ENCODE measurements at places on chromosomes 2 and 18.
A peak's percentile ranks its signal among the peaks of the same experiment; 100 is the strongest.

DNA sequence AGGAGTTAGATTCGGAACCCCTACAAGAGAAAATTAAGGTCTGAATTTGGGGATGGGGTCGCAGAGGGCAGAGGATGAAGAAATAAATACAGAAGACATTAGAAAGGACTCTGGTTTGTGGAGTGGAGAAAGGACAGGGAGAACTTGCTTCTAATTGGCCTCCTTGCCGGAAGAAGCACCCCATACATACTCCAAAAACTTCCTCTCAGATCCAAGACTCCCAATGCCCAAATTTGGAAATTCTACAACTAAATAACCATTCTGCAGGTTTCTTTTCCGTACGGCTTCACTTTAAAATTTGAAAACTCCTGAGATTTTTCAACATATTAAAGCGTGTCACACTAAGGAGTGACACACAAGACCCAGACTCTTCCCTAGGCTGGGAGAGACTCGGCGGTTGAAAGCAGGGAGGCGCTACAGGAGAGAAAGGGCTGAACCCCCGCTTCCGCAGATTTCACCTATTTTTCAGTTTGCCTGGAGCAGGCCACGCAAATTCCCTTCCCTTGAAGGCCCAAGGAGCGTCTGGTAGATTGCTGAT, 478 bp downstream of the CLHC1 start:
- peak; percentile 34 for DNase-seq

DNA sequence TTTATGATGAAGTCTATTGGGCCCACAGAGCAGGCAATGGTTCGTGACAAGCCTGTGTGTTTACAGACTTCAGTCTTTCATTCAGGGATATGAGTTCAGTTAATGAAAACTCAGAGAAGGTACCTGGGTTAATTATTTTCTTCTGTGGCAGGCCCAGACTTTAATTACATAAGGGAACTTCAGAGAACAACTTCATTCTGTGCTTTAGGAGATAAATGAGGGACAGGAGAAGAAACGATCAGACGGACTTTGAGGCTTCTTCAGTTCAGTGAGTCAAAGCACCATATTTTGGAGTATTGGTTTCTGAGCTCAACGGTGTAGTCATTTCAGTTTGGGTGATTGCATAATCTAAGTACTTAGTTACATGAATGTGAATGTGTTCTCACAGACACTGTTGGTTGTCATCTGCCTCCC, 203.0 kb upstream of the KCNJ3 start:
- no peak for DNase-seq

GRCh38 chr2:10237392-10238321, 65.0 kb upstream of the HPCAL1 start:
- DNase-seq = no peak

- no peak for DNase-seq
Measured at GRCh38 chr2:240559286-240559685, 871 bp upstream of the DUSP28 start.

DNA sequence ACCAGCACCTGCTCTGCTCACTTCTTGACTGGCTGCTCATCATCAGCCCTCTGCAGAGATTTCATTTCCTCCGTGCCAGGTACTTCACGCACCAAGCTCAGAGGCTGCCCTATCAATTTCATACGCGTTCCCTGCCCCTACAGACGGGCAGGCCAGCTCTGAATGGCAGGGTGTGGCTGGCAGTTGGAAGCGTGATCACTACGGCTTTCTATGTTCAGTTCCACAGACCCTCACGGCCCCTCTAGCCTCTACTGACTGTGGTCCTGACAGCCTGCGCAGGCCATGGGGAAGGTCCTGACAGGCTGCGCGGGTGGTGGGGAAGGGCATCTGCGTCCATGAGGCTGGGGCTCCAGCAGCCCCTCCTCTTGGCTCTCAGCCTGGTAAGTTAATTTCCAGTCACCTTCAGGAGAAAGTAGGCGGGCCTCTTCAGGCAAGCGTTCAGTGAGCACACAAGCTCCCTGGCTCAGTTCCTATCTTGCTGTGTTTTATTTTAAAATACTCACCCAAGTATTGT, 154.8 kb downstream of the ZNF236 start:
- no peak for DNase-seq

- no peak for DNase-seq
Measured at GRCh38 chr2:178251151-178251955, 57.0 kb downstream of the OSBPL6 start.

DNA sequence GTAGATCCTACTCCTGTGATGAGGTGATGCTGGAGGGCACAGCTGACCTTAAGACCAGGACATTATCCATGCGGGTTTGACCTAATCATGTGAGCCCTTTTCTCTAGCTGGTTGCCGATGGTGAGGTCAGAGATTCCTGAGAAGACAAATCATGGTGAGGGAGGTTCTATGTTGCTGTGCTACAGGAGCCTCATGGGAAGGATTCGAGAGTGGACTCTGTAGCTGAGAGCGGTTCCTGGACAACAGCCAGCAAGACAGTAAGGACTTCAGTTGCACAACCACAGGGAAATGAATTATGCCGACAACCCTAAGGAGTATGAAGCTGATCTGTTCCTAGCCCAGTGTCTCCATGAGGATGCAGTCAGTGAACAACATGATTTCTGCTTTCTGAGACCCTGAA, 80.4 kb downstream of the EPB41L3 start:
- DNase-seq = no peak

GRCh38 chr2:39515273-39515896, 78.3 kb upstream of the MAP4K3 start:
- no peak for DNase-seq

DNA sequence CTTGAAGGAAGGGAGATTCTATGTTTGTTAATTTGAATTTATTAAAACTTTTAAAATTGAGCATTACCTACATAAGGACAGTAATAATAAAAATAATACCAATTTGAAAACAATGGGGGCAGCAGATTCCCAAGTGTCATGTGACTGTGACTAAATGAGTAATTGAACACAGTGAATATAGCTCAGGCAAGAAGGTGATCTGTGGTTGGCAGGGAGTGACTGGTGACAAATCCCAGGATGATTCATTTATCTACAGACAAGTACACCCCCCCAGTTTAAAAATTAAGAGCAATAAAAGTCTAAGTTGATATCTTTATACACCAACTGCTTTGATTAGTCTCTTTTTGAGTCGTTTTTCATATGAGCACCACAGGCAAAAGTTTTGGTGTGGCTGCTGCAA, 299.5 kb downstream of the ARHGAP15 start:
- no peak for DNase-seq

DNA sequence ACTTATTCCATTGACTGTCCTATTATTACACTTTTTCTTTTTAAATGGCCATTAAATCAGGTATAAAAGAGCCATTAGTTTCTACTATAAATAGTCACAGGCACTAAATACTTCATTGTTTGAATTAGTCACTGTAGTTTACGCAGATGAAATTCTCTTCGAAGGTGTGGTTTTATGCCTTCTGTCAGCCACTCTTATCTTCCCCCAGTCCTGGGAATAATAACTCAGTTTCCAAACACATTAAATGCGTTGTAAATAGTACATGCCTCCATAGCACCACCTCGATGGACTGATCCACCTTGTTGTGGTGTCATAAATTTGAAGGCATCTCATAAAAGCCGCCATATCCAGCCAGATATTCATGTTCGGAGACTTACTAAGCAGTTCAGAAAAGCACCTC, 72.1 kb upstream of the PARD3B start:
- DNase-seq = no peak

DNA sequence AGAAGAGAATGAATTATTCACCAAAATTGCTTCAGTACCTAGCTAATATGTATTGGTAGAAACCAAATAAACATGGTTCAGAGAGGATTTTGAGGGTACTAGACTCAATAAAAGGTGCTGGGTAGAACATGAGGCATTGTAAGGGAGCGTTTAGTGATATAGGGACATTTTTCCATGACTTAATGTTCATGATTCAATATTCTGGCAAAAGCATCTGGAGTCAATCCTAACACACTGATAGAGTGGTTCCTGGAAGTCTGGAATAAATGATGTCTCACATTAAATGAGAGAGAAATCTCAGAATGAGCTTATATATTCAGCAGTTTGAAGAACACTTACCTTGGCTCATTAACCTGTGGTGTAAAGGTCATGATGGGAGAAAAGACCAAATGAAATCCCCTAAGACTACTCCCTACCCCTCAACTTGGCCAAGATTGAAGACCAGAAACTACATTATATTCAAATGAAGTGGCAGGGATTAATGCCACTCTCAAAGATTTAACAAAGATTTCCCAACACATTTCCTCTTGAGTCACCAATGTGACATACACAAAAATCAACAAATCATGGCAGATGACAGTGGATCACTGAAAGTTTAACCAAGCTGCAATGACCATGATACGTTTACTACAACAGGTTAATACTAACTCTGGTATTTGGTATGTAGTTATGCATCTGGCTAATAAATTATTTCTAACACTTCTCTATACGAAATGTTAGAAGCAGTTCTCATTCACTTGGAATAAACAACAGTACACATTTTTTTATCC, 309.5 kb downstream of the SATB2 start:
- DNase-seq = no peak

- DNase-seq = no peak
Measured at GRCh38 chr2:68031542-68032160, 31.2 kb downstream of the C1D start.

DNA sequence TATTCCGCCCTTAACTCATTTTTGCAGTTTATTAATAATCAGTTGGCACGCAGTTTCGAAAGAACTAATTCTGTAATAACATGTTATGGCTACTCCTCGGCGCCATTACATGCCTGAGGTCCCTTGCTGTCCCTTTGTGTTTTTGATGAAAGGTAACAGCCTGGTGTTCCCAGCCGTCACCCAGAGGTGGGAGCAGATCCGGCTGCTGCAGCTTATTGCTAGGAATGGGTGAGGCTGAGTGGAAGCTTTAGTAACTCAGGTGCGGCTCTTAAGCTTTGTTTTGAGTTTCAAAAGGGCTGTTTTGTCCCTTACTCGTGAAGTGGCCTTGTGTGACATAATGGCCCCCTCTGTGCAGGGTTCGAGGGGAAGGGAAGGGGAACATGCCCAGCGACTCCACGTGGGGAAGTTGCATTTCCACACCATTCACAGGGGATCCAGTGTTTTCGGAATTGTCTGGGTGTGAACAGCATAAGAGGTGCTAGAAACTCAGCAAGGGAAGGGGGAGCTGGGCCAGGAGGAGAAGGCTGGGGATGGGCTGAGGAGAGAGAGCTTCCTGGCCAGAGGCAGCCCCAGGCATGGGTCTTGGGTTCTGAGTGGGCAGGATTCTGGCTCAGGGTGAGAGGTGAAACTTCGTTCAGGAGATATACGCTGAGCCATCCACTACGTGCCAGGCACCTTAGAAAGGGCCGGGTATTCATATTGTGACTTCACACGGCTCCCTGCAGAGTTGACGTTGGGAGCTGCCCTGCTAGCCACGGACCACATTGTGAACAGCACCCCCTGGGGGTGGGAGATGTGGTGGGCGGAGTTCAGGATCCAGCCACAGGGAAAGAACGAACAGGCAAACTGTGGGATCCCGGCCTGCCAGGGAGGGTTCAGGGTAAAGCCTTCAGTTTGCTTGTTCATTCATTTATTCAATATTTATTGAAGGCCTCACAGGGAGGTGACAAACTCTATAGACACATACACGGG, 84.4 kb downstream of the TGOLN2 start:
- DNase-seq = no peak

DNA sequence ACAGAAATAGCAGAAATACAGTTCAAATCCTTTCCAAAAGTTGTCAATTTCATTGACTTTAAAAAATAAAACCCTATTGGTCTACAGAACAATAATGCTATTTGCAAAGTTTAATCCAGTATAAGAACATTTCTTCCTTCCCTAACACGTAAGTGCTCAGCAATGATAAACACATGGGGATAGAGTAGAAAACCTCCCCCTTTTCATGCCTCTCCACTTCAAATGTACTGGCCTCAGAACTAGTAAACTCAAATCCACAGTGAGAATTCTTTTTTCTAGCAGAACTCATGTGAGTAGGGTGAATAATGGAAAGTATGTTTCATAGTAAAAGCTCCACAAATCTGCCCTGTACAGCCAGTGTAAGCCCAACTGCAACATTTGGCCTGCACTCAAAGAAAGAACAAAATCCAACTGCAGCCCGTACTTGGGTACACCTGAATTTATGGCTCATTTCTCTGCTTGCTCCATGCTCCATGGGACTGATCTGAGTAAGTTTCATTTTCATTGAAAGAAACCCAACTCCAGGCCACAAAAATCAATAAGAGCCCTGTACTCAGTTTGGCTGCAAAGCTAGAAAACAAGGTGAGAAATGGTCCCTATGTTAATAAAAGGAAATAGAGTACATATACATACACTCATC, 115.0 kb upstream of the RMDN2 start:
- no peak for DNase-seq

DNA sequence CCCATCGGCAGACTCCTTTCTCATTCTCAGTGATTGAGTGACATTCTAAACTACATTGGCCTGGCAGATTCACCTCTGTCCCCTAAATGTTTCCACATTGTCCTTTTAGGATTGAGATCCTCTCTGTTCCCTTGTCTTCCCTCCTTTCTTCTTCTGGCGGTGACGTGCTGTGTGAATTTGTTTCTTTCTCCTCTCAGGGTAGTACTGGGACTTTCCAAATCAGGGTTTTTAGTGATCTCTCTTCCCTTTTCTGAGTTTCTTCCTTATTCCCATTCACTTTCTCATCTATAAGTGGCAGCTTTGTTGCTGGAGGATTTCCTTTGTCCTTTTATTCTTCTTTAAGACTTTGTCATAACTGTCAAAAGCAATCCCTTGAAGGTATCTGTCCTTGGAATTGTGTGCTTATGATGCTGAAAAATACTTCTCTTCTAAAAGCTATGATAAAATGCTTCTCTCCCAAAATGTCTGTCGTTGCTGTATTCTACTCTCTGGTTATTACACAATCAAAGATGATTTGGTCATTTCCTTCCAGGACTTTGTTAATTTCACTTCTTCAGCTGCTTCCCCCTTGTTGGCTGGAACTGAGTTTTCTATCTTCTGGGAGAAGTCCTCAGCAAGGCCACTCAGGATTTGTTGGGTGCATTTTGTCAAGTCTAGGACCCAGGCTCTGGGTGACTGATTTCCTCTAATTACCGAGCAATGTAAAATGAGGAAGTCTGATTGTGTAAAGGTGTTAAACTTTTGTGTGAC, 4.9 kb upstream of the IL1B start:
- no peak for DNase-seq

GRCh38 chr2:53896864-53897263, 37.1 kb upstream of the GPR75 start:
- DNase-seq = no peak

GRCh38 chr18:31819106-31819924, 58.6 kb upstream of the SLC25A52 start:
- no peak for DNase-seq

GRCh38 chr2:190579915-190580846, 45.7 kb upstream of the NEMP2 start:
- no peak for DNase-seq

- DNase-seq = no peak
Measured at GRCh38 chr2:60299179-60299578, 254.3 kb downstream of the BCL11A start.

GRCh38 chr2:9089831-9090230, 86.3 kb upstream of the MBOAT2 start:
- DNase-seq = no peak

- no peak for DNase-seq
Measured at GRCh38 chr2:6864231-6864754, 1.4 kb downstream of the CMPK2 start.

- peak; percentile 78 for DNase-seq
Measured at GRCh38 chr2:199704358-199705238, 146.4 kb downstream of the FTCDNL1 start.

GRCh38 chr2:231360881-231361371, 34.6 kb upstream of the B3GNT7 start:
- no peak for DNase-seq

- no peak for DNase-seq
Measured at GRCh38 chr2:216352653-216353270, 19.5 kb downstream of the MARCHF4 start.

- no peak for DNase-seq
Measured at GRCh38 chr2:19799881-19800780, 101.7 kb downstream of the TTC32 start.

- DNase-seq = no peak
Measured at GRCh38 chr2:197217541-197217940, 93.0 kb downstream of the ANKRD44 start.

Data from bone marrow (tissue), 2 donors.